ENCODE measurements at places on chromosomes 2 and 18.

DNA sequence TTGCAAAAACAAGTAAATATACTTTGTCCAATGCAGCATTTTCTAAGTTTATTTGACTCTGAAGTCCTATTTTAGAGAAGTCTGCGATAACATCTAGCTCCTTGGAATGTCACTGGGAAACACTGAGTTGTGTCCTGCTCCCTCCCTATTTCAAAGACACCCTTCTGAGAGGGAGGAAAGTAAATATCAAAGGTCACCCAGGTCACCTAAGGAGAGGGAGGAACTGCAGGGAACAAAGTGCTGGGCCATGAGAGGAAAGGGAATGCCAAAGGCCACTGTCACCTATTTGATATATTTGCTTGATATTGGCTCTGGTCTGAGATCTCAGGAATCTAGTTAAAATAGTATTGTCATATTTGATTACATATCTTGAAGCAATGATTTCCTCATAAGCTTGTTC lies 201.3 kb downstream of the GCA start:
- no peak for DNase-seq

- DNase-seq: no peak
These were observed 38.8 kb downstream of the DYSF start for GRCh38 chr2:71492112-71492511.

DNA sequence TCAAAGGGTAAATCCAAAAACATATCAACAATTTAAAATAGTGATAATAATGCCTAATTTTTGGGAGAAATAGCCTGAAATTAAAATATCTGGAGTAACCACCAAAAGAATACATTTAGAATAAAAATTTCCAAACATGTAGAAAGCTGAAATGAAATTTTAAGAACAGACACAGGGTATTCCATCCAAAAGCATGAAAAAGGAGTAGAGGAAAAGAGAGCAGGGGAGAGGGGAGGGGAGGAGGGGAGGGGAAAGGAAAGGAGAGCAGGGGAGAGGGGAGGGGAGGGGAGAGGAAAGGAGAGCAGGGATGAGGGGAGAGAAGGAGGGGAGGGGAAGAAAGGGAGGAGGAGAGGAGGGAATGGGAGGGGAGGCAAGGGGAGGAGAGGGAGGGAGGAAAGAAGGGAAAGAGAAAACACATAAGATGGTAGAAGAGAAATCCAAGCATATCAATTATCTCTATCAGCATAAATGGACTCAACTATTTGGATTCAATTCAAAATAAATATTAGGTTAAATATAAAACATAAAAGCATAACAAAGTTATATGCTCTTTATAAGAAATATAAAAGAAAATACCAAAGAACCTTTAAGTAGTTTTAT lies 141.1 kb downstream of the ZNF385B start:
- DNase-seq: no peak

- no peak for DNase-seq
These were observed 64.7 kb downstream of the GYPC start for GRCh38 chr2:126720638-126721037.

GRCh38 chr18:10851824-10852319 lies 297.5 kb downstream of the PIEZO2 start:
- DNase-seq: peak; percentile 12

DNA sequence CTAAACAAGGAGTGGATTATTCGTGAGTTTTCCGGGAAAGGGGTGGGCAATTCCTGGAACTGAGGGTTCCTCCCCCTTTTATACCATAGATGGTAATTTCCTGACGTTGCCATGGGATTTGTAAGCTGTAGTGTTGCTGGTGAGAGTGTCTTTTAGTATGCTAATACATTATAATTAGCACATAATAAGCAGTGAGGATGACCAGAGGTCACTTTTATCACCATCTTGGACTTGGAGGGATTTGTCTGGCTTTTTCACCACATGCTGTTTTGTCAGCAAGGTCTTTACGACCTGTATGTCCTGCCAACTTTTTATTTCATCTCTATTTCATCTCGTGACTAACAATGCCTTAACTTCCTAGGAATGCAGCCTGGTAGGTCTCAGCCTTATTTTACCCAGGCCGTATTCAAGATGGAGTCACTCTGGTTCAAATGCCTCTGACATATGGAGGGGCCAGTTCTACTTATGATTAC lies 124.8 kb upstream of the B3GNT2 start:
- no peak for DNase-seq

- DNase-seq: no peak
These were observed 498.2 kb upstream of the TCF4 start for GRCh38 chr18:56086176-56086575.

DNA sequence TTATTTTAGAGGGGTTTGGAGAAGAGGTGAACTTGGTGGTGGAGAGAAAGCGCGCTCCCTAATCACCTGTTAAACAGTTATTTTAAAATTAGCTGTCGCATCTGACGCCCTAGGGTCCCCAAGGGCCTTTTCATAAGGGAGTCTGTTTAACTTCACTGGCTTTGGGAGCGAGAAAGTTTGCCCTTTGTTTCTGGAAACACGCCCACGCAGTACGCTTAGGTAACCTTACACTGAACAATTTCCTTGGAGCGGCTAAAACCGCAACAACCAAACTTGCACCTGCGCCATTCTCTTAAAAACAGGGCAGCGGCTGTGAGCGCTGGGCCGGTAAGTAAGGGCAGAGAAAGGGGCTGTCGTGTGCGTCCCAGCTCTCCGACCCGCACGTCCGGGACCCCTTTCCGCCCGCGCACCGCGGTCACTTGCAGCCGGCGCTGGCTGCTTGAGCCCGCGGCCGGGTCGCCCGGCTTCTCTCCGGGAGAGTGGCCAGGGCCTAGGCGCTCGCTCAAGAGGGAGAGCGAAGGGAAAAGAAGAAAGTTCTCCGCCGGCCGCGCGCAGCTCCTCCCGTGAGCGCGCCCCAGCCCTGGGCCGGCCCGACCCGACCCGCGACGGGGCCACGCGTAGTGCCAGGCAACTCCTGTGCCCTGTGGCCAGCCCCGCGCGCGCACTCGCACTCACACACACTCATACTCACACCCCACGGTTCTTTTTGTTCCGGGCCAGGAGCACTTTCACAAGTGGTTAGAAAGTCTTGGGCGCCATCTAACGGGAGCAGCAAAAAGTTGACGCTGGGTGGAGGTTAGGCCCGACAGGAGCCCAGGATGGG lies 19.2 kb downstream of the POU3F3 start:
- DNase-seq: peak; percentile 79

- DNase-seq: no peak
These were observed 30.1 kb upstream of the EPC2 start for GRCh38 chr2:148614322-148615049.

- no peak for DNase-seq
These were observed 42.6 kb downstream of the SCN7A start for GRCh38 chr2:166451468-166451867.

GRCh38 chr18:37362158-37362890 lies 203.3 kb downstream of the CELF4 start:
- no peak for DNase-seq

DNA sequence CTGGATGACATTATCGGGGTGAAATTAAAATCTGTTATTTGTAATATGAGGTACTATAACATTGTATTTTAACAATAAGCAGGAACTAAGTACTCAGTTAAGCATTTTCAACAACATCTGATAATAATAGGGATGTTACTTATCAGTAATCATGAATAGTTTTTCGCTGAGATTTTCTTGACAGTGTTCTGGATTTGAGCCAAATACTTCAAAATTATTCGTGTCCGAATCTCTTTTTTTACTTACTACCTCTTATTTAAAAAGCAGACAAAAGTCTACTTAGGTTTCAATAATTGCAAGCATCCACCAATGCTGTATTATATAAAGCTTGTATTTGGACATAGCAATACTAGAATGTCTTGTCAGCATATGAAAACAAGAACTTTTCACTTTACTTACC lies 6.4 kb upstream of the ANKRD12 start:
- DNase-seq: no peak

DNA sequence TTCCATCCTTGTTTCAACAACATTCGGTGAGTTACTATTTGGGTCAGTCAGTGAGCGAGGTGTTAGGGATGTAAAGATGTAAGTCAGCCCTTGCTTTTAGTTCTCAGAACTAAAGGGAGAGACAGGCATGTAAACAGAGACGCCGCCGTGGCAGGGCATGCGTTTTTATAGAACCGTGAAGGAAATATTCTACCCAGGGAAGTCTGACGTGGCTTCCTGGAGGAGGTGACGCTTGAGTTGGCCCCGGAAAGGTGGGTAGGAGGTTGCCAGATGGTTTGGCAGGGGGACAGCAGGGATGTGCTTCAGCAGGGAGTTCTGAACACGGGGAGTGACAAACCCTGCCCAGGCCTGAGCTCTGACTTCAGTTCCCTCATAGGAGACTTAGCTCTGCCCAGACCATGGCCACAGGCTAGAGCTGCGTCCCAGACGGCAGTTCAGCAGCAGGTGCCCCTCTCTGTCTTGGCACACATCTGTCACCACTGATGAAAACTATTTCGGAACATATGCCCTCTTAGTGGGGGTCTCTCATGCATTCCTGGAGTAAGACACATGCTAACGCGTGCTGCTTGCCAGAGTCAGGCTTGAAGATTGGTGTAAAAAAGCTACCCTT lies 23.4 kb upstream of the RPL31 start:
- no peak for DNase-seq

DNA sequence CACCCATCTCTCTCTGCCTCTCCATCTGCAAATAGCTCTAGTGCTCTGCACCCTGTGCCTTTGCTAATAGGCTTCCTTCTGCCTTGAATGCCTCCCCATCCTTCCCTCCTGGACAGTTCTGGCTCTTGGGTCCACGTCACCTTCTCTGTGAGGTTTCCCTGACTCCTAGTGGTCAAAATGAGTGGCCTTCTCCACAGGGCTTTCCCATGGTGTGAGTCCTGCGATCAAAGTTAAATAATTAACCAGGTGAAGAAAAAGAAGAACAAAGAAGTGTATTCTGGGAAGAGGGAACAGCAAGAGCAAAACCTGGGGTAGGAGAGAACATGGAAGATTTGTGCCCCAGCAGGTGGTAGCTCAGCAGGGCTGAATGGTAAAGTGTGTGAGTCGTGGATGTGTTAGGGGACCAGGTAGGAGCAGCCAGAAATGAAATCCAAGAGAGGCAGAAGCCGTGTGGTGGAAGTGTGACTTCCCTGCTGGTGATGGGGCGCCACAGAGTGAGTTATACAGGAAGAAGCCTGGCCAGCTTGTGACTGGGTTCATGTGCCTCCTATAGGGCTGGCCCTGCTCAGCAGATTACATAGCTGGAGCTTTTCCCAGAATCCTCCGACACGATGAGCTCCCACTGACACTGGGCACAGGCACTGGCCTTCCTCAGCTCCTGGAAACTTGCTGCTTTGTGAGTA lies 93.8 kb upstream of the LDAH start:
- DNase-seq: no peak

GRCh38 chr2:172986040-172986439 lies 89.6 kb upstream of the MAP3K20 start:
- no peak for DNase-seq

GRCh38 chr2:120879431-120880295 lies 144.0 kb downstream of the GLI2 start:
- DNase-seq: peak; percentile 77

- no peak for DNase-seq
These were observed 462.8 kb downstream of the MEIS1 start for GRCh38 chr2:66897691-66898150.

DNA sequence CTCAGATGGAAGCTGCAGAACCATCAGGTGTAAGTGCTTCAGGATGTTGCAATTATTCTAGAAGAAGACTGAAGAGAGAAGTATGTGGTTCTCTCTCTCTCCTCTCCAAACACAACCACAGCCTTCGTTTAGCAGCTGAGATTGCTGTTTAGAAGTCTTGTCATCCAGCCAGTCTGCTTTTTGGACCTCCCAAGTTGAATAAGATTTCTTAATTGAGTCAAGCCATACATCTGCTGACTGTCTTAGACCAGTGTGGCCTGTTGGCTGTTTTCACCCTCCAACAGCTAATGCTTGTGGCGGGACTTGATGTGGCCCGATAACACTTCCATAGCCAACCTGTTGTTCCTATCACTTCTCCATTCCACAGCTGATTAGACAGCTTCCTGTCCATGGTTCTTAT lies 91.3 kb upstream of the TMEM17 start:
- no peak for DNase-seq

DNA sequence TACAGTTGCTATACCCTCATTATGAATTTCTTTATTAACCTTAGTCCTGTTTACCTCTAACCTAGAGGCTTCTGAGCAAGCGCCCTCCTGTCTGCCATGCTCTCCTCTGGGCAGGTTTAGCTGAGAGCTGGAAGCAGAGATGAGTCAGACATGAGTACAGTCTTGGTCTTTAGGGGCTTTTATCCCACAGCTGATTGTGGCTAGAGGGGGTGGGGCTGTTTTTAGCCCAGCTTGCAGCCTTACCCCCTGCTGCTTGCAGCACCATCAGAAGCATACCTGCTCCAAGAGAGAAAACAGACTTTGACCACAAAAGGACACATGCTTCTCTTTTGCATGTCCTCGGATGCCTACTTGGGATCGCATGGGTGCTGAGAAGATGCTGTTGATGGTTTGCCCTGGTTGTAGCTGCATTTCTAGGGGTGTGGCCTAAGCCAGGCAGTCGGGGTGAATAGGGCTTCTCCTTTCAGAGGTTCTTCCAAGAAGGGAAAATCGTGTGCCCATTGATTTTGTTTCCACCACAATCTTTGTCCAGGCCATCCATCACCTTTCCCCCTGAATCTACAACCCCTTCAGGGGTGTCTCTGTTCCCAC lies 115.0 kb upstream of the LGALSL start:
- DNase-seq: no peak

GRCh38 chr2:154231021-154231420 lies 359.3 kb downstream of the GALNT13 start:
- DNase-seq: no peak

- DNase-seq: no peak
These were observed 123.8 kb downstream of the ERBB4 start for GRCh38 chr2:212414767-212415211.

- no peak for DNase-seq
These were observed 365.3 kb downstream of the SATB2 start for GRCh38 chr2:199092419-199092818.

- DNase-seq: no peak
These were observed 493 bp downstream of the UCN start for GRCh38 chr2:27307545-27308358.

DNA sequence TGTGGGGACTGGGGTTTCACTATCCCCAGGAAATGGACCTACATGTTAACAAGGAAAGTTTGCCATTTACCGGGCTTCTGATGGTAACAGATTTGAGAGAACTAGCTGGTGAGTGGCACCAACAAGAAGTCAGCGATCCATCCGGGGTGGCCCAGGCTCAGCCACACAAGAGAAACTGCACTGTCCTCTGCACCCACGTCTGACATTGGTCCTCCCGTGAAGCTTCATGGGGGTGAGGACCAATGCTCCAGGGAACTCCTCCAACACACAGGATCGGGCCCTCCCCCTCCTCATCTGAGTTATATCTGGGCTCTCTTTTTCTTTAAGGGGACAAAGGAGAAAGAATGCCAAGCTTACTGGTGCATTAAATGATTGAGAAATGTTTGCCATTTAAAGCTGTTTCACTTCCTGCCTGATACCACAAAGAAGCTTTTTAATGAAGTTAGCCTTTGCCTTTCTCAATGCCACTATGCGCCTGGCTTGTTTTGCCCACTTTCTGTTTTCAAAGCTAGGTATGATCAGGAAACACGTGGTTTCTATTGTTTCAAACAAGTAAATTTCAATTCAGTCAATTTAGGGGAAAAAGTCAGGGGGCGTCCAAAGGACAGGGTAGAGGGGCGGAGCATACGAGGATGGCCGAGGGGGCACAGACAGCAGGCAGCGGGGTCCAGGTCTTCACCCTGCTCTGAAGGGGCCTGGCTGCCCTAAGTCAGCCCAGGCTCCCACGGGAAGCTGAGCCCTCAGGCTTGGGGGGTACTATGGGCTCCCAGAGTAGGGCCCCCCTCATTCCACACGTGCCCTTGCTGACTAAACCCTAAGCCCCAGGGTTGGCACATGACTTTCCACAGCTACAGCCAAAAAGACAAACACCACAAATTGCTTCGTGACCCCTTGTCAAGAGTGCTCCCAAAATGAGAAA lies 204.0 kb upstream of the ID2 start:
- no peak for DNase-seq
